Uterus (tissue), 4 donors: ENCODE measurements at places on chromosomes 3 and 15. TPM values are rescaled to one million over a fixed set of nuclear protein-coding genes. Genes with fewer than 3 reads are reported as not detected.

GOLGA6L10 gene
- under 0.01 TPM for total RNA-seq

DNA sequence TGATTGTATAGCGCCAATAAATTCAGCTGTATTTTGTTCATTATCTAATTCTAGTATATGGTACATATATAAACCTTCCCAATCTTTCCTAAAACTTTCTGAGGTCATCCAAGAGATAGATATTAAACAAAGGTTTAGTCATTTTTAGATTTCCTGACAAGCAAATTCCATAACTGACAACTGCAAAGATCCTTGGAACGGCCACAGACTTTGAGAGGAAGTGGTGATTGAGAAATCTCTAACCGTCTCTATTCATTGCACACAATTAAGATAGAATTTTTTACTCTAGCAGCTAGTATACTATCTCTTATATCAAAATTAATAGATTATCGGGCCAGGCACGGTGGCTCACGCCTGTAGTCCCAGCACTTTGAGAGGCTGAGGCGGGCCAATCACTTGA, 4.7 kb downstream of the CSNK1G1 start:
- no peak overlapping the region for H3K27ac ChIP-seq
- H3K27me3 ChIP-seq = no peaks in the 10 kb centered on the region
- H3K4me1 ChIP-seq = peaks cover 4% of the 10 kb centered on the region
- H3K36me3 ChIP-seq = no peaks in the 10 kb centered on the region

DNA sequence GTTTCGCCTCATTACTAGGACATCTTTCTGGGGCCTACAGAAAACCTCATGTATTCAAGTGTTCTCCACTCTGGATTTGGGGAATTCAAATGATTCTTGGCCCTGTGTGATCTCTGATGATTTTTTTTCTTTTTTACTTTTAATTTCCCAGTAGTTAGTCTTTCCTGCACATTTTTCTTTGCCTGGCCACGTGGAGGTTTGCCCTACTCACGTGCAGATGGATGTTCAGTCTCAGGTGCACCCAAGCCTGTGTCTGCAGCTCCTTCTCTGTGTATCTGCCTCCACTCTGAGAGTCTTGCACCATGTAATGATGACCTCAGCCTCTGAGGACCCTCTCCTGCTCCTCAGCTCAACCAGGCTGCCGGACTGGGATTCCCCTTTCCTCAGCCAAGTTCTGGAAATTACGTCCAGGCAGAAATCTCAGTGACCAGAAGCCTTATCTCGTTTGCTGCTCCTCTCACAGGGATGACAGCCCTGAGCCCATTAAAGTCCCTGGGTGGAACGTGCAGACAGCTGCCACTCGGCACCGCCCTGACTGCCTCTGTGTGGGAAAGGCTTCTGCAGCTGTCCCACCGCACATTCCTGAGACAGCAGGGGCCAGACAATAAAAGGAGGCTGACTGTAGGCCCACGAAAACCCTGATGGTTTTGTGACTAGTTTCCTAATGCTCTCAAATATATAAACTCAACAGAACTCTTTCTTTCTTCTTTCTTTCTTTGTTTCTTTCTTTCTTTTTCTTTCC, 31.4 kb upstream of the GABRB3 start:
- no peaks in the 10 kb centered on the region for H3K36me3 ChIP-seq
- H3K4me1 ChIP-seq = no peaks in the 10 kb centered on the region
- H3K4me3 ChIP-seq = no peak overlapping the region

ITIH4 gene
- total RNA-seq = 8.5 TPM
